NCI-H2081 treated with DMSO at 0.1 percent for 48 hours (cell line): ENCODE measurements at places on chromosomes 7 and 10.

DNA sequence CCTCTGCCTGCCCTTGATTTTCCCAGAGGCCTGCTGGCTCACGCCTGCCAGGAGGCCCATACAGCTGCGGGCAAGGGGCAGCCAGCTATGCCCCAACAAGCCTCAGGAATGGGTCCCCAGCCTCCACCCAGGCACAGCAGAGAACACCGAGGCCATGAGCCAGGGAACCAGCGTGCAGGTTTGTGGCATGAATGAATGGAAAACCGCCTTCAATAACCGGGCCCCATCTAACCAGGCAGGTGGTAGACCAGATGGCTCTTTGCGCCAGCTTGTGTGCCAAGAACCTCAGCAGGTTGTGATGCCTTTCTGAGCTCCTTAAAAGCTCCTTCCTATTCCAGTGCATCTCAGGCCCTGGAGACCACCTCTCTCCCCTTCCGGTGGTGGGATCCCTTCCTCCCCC is 50.2 kb downstream of the ELFN1 start:
- DNase-seq: no peak

DNA sequence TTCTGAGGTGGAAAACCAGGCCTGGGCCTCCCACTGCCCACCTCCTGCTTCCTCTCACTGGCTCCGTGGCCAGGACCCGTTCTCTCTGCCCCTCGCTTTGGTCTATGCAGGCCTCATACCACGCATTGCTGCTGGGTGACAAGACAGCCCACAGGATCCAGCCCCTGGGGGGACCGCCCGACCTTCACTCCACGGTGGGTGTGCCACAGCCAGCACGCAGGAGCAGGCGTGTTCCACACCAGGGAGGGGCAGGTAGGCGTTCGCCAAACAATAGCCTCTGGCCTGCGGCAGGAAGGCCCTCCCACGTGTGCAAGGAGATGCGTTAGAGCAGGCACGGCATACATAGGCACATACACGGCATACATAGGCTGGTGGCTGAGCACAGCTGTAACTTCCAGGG is 233.4 kb downstream of the WDR37 start:
- no peak for DNase-seq

GRCh38 chr10:79066411-79067240 is 2.1 kb upstream of the ZMIZ1 start:
- no peak for DNase-seq

DNA sequence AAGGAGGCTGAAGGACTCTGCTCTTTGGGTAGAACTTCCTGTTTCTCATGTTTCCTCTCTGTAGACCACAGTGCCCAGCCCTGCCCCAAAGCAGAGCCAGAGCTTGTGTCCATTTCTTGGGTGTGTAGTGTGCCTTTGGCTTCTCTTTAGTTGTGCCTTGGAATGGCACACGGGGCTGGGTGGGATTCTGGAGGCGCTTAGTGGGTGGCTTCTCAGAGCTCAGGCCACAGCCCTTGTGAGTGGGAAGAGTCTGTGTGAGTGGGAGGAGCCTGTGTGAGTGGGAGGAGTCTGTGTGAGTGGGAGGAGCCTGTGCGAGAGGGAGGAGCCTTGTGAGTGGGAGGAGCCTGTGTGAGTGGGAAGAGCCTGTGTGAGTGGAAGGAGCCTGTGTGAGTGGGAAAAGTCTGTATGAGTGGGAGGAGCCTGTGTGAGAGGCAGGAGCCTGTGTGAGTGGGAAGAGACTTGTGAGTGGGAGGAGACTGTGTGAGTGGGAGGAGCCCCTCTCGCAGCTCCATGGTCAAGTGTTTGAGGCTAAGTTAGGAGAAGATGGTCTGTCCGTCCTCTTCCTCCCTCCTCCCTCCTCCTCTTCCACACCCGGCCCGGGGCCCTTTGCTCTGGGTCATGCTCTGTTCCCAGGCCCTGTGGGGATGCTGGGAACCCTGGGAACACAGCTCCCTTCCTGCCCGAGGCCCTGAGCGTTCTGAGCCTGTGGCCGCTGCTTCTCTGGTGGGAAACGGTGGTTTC is 153.0 kb downstream of the GRK5 start:
- no peak for DNase-seq

DNA sequence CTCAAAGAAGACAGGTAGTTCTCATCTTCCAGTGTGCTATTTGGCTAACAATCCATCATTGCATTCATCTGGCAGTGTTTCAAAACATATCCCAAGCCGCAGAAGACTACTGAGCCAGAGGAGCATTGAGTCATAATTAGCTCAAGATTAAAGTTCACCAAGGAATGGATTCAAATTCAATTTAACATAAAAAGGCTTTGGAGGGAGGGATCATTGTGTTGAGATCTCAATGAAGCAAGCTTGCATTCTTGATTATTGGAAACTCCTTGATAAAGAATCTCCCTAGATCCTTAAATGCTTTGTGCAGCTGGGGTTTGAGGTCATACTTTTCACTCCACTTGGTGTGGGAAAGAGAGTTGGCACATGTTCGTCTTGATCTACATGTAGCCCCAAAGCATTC is 142.8 kb upstream of the SEMA3A start:
- no peak for DNase-seq

GRCh38 chr7:106128836-106129235 is 16.7 kb upstream of the SYPL1 start:
- no peak for DNase-seq

DNA sequence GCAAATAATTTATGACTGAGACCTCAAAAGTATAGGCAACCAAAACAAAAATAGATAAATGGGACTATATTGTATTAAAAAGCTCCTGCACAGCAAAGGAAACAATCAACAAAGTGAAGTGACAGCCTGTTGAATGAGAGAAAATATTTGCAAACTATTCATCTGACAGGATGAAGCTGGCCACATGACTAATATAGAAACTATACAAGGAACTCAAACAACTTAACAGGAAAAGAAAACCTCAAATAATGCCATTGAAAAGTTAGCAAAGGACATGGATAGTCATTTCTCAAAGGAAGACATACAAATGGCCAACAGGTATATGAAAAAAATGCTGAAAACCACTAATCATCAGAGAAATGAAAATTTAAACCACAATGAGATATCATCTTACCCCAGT is 245.1 kb downstream of the STK31 start:
- DNase-seq: no peak
